Activated naive CD4-positive, alpha-beta T cell treated with anti-CD3 and anti-CD28 coated beads, Interleukin-2, amount 50 U/mL, for 72 hours (primary cell): ENCODE measurements at places on chromosomes 3 and 15. TPM values are rescaled to one million over a fixed set of nuclear protein-coding genes. Genes with fewer than 3 reads are reported as not detected.

DNA sequence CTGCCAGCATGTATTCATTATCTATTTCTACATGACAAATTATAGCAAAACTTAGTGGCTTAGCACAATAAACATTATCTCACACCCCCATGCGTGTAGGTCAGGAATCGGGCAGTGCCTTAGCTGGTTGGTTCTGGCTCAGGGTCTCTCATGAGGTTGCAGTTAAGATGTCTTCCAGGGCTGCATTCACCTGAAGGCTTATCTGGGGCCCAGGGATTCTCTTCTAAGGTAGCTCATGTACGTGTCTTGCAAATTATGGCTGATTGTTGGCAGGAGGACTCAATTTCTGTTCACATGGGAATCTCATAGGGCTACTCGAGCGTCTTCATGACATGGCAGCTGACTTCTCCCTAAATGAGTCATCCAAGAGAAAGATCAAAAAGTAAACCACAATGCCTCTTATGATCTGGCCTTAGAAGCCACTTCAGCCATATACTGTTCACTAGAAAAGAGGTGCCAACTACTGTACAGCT lies 42.9 kb upstream of the TSC22D2 start:
- no peak for DNase-seq

DNA sequence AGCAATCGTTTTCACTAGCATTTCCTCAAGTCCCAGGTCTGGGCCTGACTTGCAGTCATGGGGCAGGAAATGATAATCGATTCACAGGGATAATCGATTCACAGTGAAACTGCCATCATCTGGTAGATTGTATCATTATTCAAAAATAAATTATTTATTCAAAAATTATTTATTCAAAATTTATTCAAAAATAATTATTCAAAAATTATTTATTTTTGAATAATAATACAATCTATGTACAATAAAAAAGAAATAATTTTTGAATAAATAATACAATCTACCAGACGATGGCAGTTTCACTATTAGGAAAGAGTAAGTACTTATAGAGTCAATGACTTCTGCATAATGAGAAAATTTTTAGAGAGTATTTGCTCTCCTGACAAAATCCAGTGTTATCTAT lies 28.1 kb upstream of the PROK2 start:
- no peak for DNase-seq

DNA sequence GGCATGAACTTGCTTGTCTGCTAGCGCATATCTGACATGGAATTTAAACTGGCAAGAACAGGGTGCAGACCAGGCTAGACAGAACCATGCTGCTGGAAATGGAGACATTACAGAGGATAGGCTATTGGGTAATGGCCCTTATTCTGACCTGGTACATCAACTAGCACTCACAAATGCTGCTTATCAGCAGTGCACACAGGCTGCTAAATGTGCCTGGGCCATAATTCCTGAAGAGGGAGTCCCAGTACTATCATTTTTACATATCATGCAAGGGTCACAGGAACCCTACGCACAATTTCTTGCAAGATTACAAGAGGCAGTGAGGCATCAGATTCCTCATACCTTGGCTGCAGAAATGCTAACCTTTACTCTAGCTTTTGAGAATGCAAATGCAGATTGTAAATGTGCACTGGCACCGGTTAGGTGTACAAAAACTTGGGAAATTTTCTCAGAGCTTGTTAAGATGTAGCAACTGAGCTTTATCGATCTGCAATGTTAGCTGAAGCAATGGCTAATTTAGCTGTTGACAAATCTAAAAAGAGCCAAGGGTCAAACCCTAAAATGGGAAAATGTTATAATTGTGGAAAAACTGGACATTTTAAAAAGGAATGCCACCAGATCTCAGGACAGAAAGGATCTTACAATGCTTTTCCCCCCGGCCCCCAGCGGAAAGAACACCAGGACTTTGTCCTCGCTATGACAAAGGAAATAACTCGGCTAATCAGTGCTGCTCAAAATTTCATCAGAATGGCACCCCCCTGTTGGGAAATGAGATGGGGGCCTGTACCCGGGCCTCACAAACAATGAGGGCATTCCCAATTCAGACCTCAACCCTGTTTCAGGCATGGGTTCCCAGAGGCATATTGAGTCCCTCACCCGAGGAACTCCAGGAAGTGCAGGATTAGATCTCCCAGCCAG lies 21.1 kb downstream of the CCRL2 start:
- DNase-seq = no peak

GRCh38 chr3:31710123-31710803 lies 177.5 kb downstream of the STT3B start:
- DNase-seq = no peak

DNA sequence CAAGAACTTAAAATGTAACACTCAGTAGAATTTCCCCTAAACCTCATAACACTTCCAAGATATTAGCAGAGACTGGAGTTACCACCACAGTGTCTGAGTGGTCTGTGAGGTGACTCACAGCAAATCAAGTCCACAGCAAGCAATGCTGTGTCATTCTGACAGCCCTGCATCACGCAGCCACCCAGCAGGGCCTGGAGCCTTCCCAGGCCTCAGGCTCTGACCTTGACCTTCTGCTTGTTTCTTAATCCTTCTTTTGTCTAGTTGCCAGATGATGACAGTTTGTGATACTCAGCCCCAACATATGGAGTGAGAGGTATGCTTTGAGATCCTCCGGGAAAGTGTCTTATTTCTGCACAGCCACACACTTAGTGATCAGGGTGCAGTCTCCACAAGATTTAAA lies 82.5 kb downstream of the TOP2B start:
- no peak for DNase-seq

DNA sequence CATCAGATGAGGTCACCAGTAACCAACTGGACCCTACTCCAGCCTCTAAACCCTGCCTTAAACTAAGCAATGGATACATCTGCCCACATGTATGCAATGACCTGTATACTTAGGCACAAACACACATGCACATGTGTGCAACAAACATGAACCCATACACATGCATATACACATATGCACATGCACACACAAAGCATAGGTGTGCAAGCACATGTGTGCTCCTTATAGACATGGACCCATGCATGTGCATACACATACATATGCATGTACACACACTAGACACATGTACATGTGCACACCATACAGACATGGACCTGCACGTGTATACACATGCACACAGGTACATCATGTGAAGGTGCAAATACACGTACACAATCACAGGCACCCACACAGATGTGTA lies 8.6 kb upstream of the TRH start:
- no peak for DNase-seq

GRCh38 chr15:57044072-57044702 lies 125.7 kb downstream of the TCF12 start:
- DNase-seq = no peak

DNA sequence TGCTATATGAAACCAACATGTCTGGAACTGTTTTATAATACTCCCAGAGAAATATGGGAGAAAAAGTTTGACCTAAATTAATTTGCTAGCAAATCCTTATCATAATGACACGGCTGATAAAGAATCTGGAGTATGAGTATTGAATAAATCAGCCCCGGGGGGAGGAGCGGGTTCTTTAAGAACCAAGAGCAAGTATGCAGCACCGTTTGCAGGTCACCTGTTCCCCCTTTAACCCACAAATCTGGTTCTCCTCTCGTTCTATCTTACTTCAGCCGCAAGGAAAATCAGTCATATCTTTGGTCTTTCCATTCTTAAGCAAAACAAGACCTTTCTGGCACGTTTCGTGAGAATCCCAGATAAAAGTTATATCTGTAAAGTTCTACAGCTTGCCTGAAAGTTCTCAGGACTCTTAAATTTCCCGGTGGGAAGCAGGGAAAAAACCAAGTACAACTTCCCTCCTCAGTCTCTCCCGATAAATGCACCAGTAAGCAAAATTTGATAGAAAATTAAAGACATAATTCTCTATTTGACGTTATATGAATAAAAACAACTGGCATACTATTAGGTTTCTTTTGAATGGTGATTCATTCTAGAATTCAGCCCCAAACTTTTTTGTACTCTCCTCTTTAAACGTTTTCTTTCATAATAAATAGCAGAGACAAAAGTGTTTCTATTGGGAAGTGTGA lies 348.6 kb downstream of the ZBBX start:
- no peak for DNase-seq

DNA sequence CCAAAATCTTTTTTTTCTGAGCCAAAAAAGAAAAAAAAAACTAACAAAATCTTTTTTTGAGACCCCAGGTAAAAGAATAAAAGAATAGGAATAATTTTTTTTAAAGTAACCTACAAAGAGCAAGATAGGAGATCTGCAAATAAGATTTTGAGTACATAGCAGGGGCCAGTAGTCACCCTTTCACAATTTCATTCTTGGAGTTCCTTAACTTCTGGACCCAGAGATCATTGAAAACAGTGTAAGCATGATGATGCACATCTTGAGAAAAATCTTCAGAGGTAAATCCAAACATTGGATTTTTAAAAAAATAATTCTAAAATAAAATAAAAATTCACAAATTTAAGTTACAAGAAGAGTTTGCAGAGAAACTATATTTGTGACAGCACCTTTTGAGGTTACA lies 18.8 kb downstream of the TFRC start:
- DNase-seq = no peak

DNA sequence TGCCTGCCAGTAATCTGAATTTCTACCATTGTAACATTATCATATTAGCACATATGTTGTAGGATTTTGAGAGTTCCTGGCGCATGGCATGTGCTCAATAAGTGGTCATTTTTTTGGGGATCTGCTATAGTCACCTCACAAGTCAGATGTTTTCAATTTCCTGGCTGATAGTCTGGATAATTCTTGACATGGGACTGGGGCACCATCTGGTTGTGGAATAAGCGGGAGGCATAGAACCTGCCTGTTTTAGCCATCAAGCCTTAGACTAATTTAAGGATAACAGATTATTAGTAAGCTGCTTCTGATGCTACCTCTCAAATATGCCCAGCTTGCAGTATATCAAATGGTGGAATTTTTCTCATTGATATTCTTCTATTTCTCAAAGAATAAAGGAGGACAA lies 39.1 kb downstream of the GASK1A start:
- no peak for DNase-seq

Gene DUOXA2
- total RNA-seq = not detected

Gene WNT5A
- not detected for total RNA-seq

Gene GOLGA8O
- 1.6 TPM for total RNA-seq

Gene CHST2
- 8.0 TPM for total RNA-seq

Gene PRR20G
- not detected for total RNA-seq

Gene CCR8
- 0.53 TPM for total RNA-seq

Gene VIPR1
- total RNA-seq = 5.2 TPM

Gene TEX55
- total RNA-seq = not detected

Gene MEGF11
- not detected for total RNA-seq

Gene MYRIP
- total RNA-seq = not detected

Gene GABRG3
- total RNA-seq = not detected
